ENCODE measurements at places on chromosomes 4 and X.

- ATAC-seq, result no peak
These were observed 1.7 kb downstream of the RNF175 start for GRCh38 chr4:153758136-153758535.

DNA sequence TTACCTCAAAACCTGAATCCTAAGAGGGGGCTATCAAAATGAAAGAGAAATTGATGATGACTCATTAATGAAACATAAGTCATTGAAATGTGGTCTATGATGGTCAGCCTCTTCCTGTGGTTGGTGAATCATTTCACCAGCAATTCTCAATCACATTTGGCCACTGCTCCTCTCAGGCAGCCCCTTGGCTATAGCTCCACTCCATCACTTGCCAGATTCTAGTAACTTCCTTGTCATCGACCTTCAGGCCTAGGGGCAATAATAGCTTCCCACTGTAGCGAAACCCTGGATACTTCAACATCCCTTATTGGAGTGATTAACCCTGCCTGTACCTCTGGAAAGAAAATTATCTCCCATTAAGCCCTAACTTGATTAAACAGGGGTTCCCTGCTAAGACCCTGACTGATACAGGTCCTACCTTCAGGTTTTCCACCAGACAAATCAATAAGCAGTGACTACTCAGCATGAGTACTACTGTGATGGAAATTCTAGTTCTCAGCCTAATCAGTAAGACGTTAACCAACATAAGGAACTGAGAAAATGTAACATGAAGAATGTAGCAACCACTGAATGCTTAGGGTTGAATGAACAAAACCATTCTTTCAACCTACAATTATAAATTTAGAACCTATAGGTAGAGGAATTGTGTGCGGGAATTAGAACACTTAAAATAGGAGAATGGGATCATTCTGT lies 30.4 kb downstream of the ADH7 start:
- ATAC-seq, result peak; percentile 82

GRCh38 chr4:29756966-29757365 lies 963.2 kb upstream of the PCDH7 start:
- no peak for ATAC-seq

DNA sequence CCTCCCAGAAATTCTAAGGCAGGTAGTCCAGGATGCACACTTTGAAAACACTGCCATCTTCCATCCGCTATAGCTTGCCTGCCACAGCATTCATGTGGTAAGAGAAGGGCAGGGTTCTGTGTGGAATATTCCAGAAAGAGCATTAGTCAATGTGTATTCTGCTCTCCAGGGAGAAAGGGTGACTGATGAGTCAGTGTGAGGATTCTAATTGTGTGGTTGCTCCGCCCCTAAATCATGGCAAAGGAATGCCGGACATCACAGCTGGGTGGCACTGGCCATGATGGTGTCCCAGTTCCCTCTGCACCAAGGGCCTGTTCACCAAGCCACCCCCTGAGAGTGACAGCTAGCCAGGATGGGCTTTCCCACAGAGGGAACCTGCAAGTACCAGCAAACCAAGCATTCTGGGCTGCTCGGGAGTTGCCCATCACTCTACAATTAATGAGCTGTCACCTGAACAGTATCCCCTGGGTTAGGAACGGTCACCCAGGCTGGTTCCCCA lies 9.5 kb downstream of the IDS start:
- no peak for ATAC-seq

DNA sequence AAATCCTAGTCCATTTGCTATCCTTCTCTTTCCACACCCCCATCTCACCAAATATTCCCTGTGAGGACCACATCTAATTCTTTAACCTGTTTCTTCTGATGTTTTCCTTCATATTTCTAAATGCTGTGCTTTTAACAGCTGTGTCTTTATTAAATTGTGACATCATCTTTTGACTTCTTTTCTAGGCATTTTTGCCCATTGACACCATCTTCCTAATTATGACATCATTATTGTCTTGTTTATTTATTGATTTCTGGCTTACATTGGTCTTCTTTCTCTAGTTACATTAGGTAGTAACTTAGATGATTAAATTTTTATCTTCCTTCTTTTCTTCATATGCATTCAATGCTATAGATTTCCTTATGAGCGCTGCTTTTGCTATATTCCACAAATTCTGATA lies 175.8 kb upstream of the PDE5A start:
- no peak for ATAC-seq

- ATAC-seq, result no peak
These were observed 1510.3 kb upstream of the PCDH10 start for GRCh38 chr4:131638781-131639180.

- ATAC-seq, result no peak
These were observed 48.0 kb upstream of the LAS1L start for GRCh38 chrX:65582450-65583082.

DNA sequence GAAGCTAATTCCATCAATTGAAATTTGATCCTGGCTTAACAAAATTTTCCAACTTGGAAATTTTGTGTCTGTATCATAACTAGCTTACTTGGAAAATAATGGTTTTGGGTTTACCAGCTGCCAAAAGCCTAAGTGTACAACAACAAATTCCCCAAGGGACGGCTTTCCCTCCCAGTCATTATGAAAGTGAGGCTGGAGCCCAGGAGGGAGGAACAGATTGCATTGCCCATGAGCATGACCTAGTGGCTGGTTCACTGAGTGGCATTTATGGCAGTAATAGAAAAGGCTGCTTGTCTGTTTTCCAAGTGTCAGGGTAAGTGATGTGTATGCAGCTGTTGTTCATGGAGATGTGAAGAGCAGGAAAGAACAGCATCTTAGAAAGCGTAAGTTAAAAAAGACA lies 70.8 kb upstream of the HHIP start:
- no peak for ATAC-seq

GRCh38 chr4:73070074-73070390 lies 516 bp upstream of the COX18 start:
- ATAC-seq, result peak; percentile 19

- no peak for ATAC-seq
These were observed 315.1 kb upstream of the DKK2 start for GRCh38 chr4:107351196-107351595.

DNA sequence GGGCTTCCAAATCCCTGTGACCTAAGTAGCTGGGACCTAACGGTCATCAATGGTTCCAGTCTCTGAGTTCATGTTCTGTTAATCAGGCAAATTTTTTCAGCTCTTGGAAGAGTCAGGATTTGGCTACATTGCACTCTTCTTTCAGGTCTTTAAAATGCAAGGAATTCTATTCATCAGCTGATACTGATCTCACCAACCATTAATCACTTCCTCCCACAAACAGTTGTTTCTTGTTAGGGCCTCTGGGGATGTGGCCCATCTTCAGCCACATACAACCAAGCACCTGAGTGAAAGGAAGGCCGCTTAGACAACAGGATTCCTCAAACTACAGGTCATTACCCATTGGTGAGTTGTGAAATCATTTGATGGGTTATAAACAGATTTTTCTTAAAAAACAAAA lies 71.7 kb downstream of the FANCB start:
- ATAC-seq, result no peak

- no peak for ATAC-seq
These were observed 71.0 kb downstream of the PJA1 start for GRCh38 chrX:69093960-69094871.

DNA sequence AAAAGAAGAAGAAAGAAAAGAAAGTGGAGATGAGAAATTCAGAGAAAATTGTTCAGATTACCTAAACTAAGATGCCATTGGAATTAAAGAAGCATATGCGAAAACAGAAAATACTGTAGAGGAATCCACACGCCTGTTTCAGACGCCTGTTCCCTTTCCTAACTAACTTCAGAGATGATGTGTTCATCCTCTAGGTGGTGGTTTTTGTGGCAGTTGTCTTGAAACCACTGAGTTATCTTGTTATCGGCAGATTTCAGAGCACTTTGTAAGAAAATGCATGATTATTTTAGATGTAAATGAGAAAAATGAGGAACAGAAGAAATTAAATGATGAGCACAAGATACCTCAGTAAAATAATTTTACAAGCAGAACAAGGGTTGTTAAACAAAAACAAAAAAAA lies 48.3 kb downstream of the FUNDC1 start:
- no peak for ATAC-seq

- ATAC-seq, result no peak
These were observed 400.6 kb upstream of the MAGEB18 start for GRCh38 chrX:25737540-25737939.

DNA sequence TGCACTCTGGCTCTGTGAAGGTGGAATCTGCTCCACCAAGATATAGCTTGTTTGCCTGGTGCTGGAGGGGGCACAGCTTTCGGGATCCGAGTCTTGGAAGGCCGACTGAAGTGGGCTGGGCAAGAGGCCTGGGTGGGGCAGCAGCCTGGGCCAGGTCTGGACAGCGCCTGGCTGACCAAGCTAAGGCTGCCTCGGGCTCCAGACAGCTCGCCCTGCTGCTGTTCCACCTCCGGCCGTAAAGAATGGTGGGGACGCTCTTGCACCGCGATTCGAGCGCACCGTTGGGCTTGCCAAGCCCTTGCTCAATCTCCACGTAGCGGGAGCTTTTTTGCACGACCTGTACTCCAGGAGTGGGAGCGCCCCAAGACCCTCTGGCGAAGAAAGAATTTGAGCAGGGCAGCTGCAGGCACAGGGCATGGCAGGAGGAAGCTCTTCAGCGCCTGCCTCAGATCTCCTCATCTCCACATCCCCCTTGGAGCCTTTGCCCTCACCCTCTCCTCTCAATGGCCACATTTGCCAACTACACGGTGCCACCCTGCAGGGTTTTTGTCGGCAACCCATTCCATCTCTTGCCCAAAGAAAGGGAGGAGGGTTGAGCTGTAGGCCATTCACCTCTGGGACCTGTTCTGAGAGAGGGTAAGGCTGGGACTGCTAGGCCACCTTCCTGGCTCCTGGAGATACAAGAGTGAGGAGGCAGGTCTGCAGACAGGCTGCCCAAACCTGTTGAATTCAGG lies 18.9 kb downstream of the CNGA2 start:
- ATAC-seq, result no peak

GRCh38 chr4:123597586-123597985 lies 201.0 kb downstream of the SPRY1 start:
- ATAC-seq, result no peak

- no peak for ATAC-seq
These were observed 46.0 kb upstream of the GUCY1A1 start for GRCh38 chr4:155620637-155621036.

- ATAC-seq, result no peak
These were observed 200.5 kb downstream of the KDR start for GRCh38 chr4:54924891-54925290.
